ENCODE measurements at places on chromosomes 1 and 21. TPM values are rescaled to one million over a fixed set of nuclear protein-coding genes. Genes with fewer than 3 reads are reported as not detected.

DNA sequence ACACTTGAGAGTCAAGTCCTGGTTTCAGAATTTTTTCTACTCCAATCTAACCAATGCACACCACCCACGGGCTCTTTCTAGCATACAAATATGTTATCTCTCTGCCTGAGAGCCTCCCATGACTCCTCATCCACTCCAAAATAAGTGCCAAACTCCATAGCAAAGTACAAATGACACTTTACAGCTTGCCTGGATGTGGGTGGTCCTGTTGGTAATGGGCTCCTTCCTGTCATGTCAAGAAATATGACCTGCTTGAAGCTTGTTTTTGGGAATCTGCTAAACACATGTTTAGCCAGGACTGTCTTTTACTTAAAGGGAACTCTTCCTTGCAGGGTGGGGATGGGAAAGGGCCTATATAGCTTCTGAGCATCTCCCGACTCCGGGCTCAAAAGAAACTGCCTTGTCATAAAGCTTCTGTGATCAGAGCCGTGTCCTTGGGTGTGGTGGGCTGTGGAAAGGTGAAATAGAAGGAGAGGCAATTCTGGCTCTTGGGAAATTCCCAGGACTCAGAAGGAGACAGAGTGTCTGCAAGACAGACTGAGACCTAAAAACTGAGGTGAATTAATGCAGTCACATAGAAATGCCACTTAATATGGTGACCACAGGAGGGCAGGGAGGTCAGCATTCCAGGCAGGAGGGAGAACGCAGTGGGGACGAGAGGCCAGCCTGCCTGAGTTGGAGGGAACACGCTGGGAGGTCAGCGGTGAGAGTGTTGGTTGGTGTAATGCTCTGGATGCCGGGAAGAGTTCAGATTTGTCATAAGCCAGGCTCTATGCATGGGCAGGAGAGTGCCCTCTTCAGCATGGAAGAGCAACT is 6.1 kb upstream of the IGFN1 start:
- DNase-seq: no peak

HUNK gene
- 1.9 TPM for total RNA-seq

DNA sequence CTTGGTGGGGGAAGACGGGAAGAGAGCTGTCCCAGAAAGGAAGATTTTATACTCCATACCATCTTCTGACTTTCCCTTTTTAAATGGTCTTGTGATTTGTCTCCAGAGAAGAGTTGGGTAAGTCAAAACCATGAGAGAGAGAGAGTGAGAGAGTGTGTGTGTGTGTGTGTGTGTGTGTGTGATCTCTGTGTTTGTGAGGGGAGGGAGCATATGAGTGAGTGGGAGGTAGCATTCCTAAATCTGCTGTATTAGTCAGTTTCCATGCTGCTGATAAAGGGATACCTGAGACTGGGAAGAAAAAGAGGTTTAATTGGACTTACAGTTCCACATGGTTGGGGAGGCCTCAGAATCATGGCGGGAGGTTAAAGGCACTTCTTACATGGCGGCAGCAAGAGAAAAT is 102.0 kb upstream of the VANGL1 start:
- DNase-seq: no peak

SIM2 gene
- not detected for total RNA-seq

GRCh38 chr1:64686828-64687724 is 57.8 kb upstream of the RAVER2 start:
- no peak for DNase-seq

DNA sequence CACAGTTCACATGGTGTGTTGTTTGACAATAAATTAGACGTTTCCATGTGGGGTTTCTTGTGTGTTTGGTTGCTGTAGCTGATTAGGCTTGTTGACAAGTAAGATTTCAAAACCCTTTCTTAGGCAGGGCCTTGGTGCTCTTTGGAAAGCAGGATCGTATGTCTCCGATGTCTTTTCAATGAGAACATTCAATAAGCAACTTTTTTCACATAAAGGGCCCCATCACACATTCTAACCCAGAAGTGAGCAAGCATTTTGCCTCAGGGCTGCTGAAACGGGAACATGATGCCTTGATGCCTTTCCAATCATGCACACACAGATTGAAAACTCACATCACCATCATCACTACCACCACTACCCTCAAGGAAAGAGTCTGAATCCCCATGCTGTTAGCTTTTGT is 33.1 kb downstream of the LPAR3 start:
- no peak for DNase-seq

DNA sequence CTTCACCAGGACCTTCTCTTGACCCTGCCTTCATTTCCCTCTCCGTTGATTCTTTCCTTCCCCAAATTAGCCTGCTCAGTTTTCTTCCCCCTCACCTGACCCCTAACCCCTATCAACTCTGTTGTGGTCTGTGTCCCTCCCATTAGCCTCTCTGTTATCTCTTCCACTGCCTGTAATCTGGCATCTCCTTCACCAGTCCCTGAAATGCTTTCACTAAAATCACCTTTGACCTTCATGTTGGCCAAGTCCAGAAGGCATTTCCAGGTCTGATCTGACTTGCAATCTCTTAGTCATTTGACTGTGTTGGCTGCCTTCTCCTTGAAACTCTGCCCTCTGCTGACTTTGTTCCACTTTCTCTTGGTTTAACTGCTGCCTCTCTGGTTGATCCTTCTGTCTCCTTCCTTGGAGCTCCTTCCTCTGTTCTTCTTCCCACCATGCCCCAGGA is 28.2 kb downstream of the ATP8B2 start:
- no peak for DNase-seq

DNA sequence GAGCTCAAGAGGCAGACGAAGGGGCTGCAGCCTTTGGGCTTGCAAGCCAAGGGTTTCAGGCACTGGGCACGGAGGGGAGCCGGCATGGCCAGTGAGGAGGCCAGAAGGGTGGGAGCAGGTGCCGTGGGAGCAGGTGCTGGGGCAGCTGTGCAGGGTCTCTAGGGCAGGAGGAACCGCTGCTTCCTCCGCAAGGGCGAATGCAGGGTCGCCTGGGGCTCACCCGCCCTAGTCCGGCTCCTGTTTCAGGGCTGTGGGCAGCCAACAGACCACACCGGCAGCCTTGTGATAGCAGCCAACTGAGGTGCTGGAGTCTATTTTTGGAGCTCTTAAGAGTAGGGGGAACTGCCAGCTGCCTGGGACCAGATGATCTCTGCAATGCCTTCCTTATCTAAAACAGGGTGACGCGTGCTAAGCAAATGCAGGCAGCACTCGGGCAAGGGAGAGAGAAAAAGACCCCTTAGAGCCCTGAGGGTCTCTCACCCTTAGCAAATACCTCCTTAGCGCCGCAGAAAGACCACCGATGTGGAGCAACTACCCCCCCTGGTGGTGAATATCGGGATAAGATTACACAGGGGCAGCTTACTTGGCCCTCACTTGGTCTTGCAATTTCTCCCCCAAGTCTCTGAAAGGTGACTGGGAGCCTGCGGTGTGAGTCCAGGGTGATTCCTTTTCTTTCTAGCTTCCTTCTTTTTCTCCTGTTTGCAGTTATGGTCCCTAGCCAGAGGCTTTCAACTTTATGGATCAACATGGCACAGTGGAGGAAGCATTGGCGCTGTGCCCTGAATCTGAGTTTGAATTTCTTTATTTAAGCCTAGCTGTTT is 20.7 kb upstream of the MAPKAPK2 start:
- no peak for DNase-seq

DNA sequence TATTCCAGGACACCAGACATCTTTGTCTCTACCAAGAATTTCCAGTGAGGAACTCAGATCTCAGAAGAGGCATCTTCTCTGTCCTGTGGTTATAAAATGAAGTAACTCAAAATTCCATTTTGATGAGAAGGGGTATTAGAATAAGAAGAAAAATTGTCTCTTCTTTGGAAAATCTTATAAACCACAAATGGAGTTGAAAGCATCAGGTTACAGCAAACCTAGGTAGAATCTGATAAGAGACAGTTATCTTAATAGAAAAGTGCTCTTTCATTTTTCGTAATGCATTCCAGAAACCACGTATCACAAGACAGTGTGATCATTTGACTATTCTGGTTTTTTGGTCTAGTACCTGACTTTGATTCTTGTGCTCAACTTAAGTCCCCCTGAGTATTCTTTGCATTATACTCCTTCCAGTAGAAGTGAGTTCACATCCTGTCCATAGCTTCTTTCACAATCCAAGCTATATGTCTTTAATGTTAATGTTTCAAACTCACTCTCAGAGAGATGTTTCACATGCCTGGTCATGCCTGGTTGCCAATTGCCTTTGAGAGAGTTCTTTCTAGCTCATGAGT is 120.9 kb upstream of the PRDX6 start:
- no peak for DNase-seq

GRCh38 chr21:32921632-32922230 is 104.0 kb upstream of the OLIG2 start:
- peak; percentile 61 for DNase-seq

TSEN15 gene
- total RNA-seq: 28.6 TPM

- DNase-seq: no peak
These were observed 170.6 kb downstream of the PIGK start for GRCh38 chr1:77048615-77049005.

DNA sequence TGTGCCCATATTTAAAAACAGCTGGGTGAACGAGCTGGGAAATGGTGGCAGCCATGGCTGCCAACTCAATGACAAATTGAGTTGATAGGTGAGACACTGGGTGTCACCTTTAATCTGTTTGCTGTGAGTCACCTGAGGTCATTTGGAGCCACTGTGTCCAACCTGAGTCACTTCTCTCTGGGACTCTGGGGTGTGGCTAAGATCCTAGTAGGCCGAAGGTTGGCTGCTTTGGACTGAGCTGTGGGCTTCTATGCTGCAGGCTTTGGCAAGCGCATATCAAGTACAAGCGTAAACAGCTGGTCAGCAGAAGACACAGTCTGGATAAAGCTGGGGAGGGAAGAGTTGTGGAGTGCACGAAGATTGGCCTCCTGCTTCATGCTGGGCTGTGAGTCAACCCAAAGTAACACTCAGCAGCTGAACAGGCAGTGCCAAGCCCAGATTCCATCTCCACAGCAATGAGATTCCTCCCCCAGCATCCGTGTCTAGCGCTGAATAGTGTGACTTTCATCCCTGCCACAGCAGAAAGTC is 24.0 kb downstream of the TEX35 start:
- no peak for DNase-seq

- peak; percentile 50 for DNase-seq
These were observed 4.1 kb upstream of the POFUT2 start for GRCh38 chr21:45291613-45292398.

PYHIN1 gene
- total RNA-seq: 3.9 TPM

KCNAB2 gene
- total RNA-seq: 119 TPM

DNA sequence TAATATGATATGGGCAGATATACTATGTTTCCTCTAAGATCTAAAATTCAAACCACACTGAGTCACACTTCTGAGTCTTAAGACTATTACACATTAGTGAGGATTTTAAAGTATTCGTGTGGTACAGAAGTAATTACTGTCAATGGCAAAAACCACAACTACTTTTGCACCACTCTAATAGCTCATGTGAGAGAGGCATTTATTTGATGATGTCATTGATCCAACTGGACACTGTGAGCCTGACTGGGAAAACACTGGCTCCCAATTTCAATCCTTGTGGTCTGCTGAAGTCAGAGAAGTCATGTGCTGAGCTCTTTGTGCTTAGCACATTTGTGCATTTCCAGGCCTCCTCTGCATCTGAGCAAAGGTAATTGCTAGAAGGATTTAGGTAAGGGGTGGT is 377.8 kb downstream of the USH2A start:
- DNase-seq: no peak

GRCh38 chr1:78475888-78476610 is 14.7 kb upstream of the PTGFR start:
- DNase-seq: no peak

GRCh38 chr1:244012202-244012601 is 38.9 kb upstream of the ZBTB18 start:
- DNase-seq: no peak

SRRM1 gene
- 115 TPM for total RNA-seq

PADI3 gene
- total RNA-seq: not detected

DNA sequence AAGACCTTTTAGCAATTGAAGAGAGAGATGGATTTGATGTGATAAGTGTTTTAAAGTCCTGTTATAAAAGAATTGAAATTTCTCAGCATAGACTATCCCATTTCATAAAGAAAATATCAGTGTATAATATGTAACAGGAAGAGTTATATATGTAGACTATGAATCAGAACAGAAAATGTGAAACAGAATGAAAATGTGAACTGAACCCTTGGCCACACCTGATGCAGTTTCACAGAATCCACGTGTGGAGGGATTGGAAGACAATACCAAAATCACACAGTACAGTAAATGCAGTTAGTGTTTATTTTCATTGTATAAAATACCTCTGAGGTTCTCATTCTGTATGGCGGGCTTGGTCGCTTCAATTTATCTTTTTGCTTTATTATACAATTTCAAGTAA is 9.9 kb upstream of the SLAMF1 start:
- DNase-seq: no peak

B4GALT2 gene
- 17.3 TPM for total RNA-seq

MROH9 gene
- 1.2 TPM for total RNA-seq

GRCh38 chr21:38984982-38985567 is 179.3 kb downstream of the ETS2 start:
- DNase-seq: no peak

DNA sequence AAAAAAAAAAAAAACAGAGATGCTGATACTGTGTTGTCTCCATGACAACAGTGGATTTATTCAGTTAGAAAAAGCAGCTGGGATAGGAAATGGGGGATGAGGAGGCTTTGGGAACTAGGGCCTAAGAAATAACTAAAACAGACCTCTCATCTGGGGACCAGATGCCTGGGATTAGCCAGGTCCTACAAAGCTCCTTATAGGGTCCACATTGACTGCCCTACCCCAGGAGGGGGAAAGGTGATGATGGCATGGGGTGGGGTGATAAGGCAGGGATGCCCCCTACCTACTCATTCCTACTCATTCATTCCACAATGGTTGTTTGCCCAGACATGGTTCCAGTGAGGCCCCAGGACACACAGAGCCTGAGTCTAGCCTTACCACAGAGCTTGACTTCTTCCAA is 131.2 kb downstream of the PLXNA2 start:
- DNase-seq: no peak

ANKRD45 gene
- 4.2 TPM for total RNA-seq

DNA sequence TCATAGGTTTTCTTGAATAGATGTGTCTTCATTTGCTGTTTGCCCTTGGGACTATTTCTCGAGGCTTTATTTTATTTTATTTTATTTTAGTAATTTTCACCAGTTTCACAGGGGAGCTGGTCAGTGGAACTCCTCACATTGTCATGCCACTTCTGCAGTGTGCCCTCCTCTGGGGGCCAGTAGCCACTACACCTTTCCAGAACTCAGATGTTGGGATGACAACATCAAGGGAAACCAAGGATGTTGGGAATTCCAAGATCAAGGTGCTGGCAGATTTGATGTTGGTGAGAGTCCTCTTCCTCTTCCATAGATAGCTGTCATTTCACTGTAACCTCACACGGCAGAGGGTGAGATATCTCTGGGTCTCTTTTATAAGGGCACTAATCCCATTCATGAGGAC is 35.5 kb downstream of the SLC26A9 start:
- no peak for DNase-seq

DNA sequence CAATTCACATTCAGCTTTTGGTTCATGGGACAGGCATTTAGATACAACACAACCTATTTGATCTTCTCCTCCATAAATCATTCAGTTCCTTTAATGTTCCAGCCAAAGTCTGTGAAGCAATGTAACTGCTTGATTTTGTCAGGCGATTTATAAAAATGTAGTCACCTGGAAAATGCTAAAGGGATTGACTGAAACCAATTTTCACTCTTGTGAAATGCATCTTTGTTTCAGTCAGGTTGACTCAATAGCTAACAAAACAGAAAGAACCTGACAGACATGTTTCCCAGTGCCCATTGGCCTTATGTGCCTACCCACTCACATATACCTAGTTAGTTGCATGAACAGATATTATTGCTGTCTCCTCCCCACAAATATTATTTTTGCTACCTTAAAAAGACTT is 335.7 kb downstream of the CHRM3 start:
- no peak for DNase-seq

IFT25 gene
- 23.7 TPM for total RNA-seq
